HepG2 (cell line): ENCODE measurements at places on chromosomes 3 and 15.

DNA sequence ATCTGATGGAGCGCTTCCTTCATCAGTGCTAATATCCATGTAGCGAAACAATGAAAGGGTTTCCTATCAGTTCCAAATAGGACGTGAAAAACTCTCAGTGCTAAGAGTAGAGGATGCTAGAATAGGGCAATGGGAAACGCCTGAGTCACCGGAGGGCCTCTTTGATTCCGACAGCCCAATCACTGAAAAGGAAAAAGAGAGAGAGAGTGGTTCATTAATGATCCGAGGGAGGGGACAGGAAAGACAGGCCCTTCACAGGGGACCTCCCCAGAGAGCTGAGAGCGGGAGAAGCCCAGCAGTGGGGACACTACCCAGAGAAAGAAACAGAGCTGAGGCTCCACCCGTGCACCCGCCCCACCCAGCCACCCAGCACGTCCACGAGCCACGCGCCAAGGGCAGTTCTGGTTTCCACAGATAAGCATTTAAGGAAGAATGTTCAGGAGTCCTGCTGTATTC is 76.9 kb downstream of the RPN1 start:
- DNase-seq, result no peak

DNA sequence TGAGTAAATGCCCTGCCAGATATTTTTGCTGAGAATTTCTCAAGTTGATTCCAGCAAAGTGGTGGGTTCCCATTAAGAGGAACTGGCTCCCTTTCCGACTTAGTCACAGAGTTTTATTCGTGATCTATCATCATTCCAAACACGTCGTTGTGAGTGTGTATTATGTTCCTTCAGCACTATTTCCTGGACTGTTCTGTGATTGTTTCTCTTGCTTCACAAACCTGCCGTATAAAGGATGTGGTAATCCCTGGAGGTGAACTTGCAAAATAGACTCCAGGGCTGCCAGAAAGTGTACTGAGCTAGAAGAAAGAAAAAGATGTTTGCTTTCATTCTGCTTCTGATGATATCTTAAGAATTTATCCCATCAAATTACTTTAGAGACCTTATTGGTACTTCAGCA is 14.5 kb upstream of the CAPN3 start:
- DNase-seq, result no peak

DNA sequence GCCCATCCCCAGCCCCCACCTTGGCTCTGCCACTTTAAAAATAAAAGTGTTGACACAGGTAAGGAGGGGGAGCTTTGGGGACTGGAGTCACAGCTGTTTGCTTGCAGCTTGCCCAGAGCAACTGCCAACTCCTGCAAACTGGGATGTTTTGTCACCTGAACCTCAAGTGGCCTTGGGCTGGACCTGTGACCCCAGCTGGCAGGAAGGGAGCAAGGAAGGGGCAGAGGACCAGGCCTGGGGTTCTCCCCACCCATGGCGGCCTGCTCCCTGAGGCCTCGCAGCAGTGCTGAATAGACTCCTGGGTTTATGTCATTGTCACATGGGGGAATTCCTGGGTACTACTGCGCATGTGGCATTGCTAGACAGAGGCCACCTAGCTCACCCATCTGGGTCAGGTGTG is 246.9 kb upstream of the TLE3 start:
- no peak for DNase-seq

GRCh38 chr3:197171481-197172067 is 126.8 kb downstream of the DLG1 start:
- no peak for DNase-seq

- DNase-seq, result no peak
Observed at GRCh38 chr3:54771050-54771449, 156.8 kb downstream of the LRTM1 start.

DNA sequence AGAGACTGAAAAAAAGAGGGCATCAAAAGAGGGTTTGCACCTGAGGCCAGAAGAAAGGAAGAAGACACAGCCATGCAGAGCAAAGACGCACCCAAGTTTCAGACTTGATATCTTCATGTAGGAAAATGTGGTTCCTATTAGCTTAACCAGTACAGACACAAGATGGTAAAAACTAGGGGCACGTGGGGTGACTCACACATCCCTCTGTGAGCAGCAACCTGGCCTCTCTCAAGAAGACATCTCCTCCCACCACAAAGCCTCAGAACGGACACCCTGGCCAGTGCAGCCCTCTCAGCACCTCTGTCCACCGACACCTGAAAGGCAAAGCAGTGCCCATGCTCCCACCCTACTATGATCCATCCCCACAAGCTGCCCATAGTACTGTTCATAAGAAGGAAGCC is 33.3 kb downstream of the GLB1 start:
- DNase-seq, result no peak

GRCh38 chr3:177571271-177571943 is 374.1 kb upstream of the TBL1XR1 start:
- DNase-seq, result no peak

DNA sequence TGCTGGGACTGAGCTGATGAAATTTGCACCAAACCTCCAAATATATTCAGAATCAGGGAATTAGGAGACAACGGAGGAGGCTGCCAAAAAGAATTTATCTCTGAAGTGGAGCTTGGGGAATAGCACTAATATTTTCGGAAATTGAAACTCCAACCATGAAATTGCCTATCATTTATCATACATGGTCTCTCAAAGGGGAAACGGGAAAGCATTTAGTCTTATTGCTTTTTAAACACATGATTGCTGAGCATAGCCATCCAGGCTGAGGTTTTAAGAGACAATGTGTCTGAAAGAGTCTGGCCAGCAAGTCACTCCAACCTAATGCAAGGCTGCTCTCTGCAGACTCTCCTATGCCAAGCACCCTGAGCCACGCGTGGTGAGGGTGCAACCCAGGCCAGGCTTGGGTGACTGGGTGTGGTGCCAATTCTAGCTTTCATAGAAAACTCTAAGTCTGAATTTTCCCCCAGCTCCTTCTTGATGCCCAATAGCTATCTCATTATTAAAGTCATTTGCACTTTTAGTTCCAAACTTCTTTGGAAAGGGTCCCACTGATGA is 200.2 kb downstream of the RPLP1 start:
- DNase-seq, result no peak

DNA sequence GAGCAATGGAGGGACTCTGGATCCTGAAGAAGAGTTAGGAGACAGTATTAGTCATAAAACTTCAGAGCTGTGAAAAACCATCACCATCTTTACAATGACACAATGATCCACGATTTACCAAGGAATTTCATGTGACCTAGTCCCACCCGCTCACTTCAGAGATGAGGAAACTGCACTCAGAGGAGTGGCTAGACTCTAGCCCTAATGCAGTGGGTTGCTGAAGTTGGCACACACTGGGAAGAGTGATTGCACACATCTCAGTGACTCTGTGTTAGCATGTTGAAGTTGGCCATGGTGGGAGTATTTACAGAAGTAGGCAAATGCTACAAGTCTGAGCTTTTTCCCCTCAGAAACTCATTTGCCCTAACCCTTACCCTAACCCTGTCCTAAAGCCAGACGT is 35.2 kb upstream of the SPATA12 start:
- no peak for DNase-seq

GRCh38 chr3:148450819-148451218 is 246.9 kb upstream of the AGTR1 start:
- peak; percentile 38 for DNase-seq

GRCh38 chr3:94811836-94812235 is 749.0 kb downstream of the NSUN3 start:
- no peak for DNase-seq

GRCh38 chr3:187978433-187979011 is 175.4 kb upstream of the LPP start:
- DNase-seq, result no peak

DNA sequence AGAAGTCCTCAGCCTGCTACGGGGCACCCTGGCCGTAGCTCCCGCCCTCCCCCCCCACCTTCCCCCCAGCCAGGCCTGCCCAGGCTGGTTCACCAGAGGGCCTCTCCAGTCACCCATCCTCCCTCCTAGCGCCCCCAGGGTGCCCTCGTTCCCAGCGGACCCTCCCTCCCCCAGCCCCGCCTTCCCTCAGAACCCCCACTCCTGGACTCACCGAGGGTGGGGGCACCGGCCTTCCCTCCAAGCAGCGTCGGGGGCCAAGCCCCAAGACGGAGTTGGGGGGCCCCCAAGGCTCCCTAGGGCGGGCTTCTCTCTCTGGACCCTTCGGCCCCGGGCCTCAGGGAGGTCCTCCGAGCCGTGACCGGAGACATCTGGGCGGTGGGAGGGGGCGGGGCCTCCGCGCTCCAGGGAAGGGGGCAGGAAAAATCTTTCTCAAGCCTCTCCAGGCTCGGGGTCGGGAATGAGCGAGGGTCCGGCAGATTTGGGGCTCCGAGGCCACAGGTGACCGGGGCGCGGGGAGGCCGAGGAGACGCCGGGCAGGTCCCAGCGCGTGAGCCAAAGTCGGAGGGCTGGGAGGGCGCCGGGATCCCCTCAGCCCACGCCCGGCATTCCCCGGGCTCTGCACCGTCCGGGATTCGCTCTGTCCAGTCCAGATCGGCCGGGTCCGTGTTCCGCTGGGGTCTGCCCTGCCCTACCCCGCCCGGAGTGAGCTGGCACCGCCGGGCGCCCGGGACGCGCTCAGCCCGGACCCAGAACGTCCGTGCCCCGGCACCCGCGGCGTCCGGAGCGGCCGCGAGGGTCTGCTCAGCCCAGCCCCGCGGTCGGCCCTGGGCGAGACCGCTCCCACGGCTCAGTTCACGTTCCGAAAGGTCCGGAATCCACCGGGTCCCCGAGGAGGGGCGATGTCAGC is 999 bp downstream of the INSYN1 start:
- no peak for DNase-seq

DNA sequence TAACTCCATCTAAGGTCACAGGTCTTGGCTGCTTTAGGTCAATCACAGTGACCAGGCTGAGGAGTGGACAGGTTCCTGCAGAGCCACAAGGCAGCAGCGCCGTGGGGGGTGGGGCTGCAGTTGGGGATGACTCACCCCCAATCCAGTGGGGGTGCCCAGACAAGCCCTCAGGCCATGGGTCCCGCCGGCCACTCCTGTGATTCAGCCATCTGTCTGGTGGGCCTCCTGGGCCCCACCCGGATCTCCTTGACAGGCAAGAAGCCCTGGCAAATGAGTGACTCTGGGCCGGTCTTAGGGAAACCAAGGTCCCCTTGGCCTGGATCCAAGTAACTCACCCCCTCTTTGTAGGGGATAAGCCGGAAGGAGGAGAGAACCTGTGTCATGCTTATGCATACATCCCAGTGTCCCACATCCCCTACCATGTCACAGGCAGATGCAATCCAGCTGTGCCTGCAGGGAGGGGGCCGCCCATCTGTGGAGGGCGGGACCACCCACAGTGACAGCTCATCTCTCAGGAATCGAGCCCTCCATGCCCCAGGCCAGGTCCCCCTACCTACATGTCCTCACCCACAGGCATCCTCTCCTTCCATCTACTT is 495 bp upstream of the COL7A1 start:
- peak; percentile 32 for DNase-seq

DNA sequence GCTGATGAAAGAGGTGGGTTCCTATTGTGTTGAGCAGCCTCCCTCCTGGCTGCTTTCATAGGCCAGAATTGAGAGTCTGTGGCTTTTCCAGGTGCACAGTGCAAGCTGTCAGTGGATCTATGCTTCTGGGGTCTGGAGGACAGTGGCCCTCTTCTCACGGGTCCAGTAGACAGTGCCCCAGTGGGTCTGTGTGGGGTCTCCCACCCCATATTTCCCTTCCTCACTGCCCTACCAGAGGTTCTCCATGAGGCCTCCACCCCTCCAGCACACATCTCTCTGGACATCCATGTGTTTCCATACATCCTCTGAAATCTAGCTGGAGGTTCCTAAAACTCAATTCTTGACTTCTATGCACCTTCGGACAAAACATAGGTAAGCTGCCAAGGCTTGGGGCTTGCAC is 201.2 kb downstream of the FAM43A start:
- no peak for DNase-seq

GRCh38 chr15:40421246-40422157 is 15.9 kb downstream of the IVD start:
- peak; percentile 37 for DNase-seq

DNA sequence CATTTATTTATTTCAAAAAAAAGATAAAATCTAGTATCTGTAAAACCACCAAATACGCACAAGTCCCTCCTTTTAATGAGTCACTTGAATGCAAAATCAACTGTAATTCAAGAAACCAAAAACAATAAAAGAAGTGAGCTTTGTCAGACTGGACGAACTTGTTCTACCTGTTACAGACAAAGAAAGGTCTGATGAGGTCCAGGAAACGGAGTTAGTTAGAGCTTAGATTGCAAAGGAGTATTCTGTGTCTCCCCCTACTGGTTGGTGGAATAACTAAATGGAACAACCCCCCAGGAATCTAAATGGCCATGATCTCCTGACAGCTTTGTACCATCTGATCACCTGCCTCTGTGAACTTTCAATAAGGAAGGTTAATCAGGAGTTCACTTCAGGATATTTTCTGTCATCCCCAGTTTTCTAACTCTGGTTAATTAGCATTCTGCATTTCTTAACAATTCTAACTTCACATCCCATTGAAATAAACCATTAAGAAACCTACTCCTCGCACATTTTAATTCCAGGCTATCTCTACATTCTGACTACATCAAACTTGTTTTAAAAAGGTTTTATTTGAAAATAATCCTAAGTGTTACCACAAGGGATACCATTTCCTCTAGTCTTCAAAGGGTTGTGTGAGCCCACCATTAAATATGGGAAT is 333.0 kb upstream of the SATB1 start:
- peak; percentile 47 for DNase-seq

GRCh38 chr3:159887911-159888310 is 100.7 kb upstream of the IL12A start:
- no peak for DNase-seq

DNA sequence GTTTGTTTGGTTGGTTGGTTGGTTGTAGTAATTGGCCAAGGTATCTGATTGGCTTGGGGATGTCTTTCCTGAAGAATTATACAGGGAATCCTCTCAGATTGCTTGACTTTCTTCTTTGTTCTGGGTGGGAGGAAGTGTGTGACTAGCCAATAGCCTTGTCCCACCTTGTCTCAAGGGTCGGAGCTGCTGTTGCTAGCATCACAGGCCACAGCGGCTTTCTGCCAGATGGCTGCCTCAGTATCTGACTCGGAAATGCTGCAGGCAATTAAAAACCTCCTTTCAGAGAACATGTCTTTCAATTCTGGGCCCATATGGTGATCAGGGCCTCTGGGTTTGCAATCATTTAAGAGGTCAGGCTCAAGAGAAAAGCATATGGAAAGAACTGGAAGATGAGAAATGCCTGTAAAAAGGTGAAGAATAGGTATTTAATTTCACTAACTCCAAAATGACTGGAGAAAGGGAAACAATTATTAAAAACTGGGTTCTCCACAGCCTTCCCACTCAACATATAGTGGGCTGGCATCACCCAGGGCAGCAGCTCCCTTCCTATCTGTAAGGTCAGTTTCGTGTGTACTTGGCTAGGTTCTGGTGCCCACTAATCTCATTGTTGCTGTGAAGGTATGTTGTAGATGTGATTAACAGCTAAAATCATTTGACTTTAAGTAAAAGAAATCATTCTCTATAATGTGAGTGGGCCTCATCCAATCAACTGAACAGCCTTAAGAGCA is 32.4 kb downstream of the TGFBR2 start:
- DNase-seq, result no peak

GRCh38 chr15:92074646-92075045 is 221.1 kb downstream of the SLCO3A1 start:
- no peak for DNase-seq
